ENCODE measurements at places on chromosomes 12 and 14.

DNA sequence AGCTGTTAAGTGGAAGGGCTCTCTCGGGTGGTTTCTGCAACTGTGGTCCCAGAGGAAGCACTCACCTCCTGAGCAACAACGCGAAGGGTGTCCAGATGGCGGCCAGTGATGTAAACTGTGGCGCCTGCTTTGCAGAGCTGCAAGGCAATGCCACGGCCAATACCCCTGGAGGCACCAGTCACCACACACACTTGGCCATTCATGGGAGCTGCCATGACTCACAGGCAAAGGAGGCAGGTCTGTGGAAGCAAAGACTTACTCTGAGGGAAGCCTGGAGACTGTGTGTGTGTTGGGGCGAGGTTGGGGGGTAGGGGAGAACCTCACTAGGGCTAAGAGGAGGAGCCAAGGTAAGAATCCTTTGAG, 707 bp downstream of the DHRS1 start:
- no peak for DNase-seq

- DNase-seq, result no peak
Measured at GRCh38 chr12:76866151-76866567, 12.7 kb downstream of the CSRP2 start.

- no peak for DNase-seq
Measured at GRCh38 chr12:66662179-66662578, 16.7 kb downstream of the GRIP1 start.

DNA sequence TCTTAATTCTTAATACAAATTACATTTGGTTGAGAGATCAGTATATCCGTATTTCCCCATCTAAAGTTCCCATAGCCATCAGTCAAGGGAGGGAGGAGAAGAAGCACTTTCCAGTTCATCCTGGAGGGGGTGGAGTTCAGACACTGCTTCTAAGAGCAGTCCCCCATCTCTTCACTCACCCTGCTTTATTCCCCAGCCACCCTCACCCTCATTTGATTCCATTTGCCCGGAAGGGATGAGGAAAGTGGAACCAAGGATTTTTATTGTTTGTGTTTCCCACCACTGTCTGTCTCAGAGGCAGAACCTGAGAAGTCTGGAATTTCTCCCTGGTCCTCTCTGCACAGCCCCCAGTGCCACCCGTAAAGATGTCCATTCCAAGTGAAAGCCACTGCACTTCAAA, 134.2 kb upstream of the HIF1A start:
- DNase-seq, result no peak

GRCh38 chr12:8870586-8870985, 43.7 kb upstream of the PHC1 start:
- no peak for DNase-seq

- DNase-seq, result no peak
Measured at GRCh38 chr14:80080601-80081000, 130.7 kb downstream of the DIO2 start.

DNA sequence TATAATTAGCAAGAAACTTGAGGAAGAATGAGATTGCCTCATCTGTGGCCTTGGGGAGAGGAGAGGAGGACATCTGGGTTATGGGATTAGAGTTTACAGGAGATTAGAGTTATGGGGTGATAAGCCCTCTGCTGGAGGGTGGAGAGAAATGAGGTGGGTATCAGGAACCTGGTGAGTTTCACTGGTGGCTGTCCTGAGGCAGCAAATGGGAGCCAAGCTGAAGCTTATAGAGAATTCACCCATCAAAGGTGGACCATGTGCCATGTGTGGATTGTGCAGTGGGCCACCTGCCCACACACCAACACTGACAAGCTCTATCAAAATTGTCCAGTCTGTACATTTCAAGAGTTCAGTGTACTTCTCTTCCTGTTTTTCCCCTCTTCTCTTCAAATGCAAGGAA, 135.3 kb downstream of the AEBP2 start:
- DNase-seq, result no peak

GRCh38 chr14:54686219-54686870, 119.4 kb downstream of the SAMD4A start:
- DNase-seq, result no peak

- no peak for DNase-seq
Measured at GRCh38 chr12:96104566-96104965, 69.2 kb upstream of the LTA4H start.

- no peak for DNase-seq
Measured at GRCh38 chr12:75756771-75757170, 245.4 kb upstream of the KRR1 start.

DNA sequence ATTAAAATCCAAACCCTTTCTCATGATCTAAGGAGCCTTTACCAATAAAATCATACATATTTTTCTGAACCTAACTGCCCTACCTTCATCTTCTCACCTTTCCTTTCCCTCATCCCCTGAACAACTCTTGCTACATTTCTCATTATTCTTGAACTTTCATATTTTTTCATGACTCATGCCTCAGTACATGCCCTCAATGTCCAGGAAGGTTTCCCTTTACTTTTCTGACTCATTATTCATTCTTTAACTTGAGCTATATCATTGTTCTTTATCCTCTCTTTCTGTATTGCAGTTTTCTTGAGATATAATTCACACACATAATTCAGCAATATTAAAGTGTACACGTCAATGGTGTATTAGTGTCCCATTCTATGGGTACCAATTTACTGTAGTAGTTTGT, 231.0 kb downstream of the ALG10B start:
- DNase-seq, result no peak

GRCh38 chr12:52221912-52222457, 11.1 kb upstream of the KRT7 start:
- no peak for DNase-seq

DNA sequence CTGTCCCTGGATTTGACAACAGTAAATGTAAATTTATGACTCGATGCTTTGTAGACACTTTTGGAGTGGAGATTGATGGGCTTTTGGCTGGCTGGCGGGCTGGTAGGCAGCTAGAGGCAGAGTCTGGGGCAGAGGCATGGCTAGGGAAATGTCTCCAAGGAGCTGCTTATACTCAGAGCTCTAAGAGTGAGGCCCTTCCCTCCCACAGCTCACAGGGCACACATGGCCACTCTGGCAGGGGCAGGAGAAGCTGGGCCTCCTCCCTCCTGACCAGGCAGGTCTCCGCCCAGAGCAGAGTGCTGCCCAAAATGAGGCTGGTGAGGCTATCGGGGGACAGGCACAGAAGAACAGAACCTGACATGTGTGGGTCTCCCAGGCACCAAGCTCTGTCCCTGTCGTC, 67.5 kb downstream of the GALNT16 start:
- DNase-seq, result no peak

DNA sequence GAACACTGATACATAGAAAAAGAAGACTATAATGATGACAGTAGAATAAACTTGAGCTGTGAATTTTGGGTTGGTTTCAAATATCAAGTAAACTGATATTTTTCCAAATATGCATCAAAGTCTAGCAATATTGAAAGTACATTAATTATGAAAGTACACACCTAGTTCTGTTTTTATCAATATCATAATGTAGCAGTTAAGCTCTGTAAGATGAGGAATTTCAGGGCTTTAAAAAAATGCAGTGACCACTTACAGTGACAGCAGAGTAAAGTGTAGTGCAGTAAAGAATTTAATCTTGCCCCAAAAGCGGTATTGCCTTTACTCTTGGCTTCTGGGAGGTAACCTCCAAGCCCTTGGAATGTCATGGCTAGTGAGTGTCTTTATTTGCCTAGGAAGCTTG, 102.9 kb upstream of the ABCD2 start:
- DNase-seq, result no peak

GRCh38 chr12:69904777-69905176, 79.8 kb downstream of the MYRFL start:
- no peak for DNase-seq

GRCh38 chr14:69460093-69460701, 24.3 kb upstream of the PLEKHD1 start:
- DNase-seq, result peak; percentile 21

GRCh38 chr12:49109641-49110463, 795 bp downstream of the LMBR1L start:
- DNase-seq, result peak; percentile 9

DNA sequence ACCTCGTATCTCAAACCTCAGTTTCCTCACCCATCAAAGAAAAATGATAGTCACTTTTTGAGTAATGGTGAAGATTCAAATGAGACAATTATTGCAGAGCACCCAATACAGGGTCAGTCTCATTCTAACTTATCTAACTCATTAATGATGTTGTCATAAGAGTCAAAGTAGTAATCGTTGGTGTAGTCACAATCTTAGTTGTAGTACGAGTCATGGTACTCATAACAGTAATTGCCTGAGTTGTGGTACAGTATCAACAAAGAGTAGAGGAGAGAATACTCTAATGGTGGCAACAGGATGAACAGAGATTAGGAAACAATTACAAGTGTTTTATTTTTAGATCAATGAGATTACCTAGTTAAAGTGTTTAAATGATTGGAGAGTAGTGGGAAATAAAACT, 93.6 kb upstream of the TMTC2 start:
- DNase-seq, result no peak

DNA sequence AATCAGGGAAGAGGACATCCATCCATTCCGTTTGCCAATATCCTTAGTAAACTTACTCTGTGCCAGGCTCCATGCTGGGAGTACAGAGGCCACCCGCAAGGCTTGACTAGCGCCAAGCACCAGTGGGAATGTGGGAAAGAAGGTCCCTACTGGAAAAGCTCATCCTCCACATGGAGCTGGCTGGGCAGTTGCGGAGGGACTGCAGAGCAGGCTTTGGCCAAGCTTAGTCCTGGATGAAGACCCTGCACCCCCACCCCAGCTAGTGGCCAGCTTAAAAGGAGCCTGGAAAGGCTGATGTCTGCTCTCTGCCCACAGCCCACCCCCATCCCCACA, 22.4 kb upstream of the EIF2B2 start:
- no peak for DNase-seq

DNA sequence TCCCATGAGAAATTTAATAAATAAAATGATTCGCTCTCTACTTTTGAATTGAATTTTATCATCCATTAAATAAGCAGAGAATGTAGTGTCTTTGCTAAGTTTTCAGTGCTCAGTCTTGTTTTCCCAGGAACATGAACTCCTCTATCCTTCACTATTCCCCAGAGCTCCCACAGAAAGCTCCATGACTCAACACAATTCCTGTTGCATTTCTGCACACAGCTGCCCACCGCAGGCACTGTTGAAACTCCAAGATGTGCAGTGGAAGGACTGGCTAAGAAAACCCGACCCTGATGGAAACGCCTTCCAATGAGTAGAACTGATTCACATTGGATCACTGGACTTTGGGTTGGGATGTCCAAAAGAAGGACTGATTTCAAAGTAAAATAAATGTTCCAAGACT, 202.4 kb upstream of the AMIGO2 start:
- DNase-seq, result no peak

GRCh38 chr12:131430158-131430742, 280.6 kb upstream of the SFSWAP start:
- DNase-seq, result no peak

DNA sequence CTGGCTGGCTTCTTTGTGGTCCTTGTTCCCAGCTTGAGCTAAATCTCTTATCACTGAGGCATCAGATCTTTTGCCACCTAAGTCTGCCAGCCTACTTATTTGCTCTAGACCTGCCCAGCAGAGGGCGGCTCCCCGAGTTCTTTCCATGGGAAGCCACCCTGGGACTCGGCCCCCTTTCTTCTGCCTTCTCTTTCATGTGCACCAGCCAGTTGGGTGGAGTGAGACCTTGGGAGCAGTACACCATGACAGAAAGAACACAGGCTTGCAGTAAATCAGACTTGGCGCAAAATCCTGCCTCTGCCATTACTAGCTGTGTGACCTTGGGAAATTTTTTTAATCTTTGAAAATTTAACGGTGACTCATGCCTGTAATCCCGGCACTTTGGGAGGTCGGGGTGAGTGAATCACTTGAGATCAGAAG, 7.4 kb downstream of the SMAGP start:
- no peak for DNase-seq

DNA sequence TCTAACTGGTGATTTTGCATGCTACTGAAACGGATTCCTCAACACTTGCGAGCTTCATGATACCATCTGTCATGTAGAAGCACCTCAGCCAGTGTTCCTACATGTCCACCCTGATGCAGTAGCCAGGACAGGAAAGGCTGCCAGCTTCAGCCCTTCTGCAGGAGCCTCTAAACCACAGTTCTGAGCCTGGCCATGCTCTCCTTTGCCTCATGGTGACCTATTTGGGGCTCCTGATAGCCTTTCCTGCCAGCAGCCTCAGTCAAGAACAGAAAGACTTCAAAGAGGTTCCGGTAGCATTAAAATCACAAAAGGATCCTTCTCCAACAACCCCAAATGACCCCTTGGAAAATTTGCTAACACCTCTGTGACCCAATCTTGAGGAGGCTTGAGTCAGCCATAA, 96.0 kb downstream of the CNTN1 start:
- DNase-seq, result no peak

GRCh38 chr12:5073853-5074252, 30.2 kb downstream of the KCNA5 start:
- no peak for DNase-seq

DNA sequence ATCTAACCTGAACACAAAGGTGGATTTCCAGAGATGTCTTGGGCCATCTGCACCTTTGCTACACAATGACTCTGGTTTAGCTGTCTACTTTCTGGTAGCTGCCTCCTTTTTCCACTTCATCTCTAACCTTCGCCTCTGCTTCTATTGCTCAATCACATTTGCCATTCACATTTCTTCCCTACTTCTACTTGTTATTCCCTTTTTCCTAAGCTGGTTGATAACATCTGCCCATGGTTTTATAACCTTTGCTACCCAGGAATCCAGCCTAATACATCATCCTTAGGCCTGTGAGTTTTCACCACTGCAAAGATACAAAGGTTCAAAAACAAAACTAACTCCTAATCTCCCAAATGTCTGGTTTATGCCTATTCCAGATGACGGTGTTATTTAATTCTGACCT, 13.2 kb downstream of the SPPL3 start:
- no peak for DNase-seq

GRCh38 chr12:459430-460258, at the start of gene B4GALNT3:
TSS of gene B4GALNT3 (plus strand) at chr12:459939. CDS start at chr12:460377, 438 bp downstream.
- peak; percentile 29 for DNase-seq

GRCh38 chr12:42792265-42792664, 202.7 kb upstream of the PRICKLE1 start:
- DNase-seq, result no peak

GRCh38 chr12:61999311-61999710, 260.9 kb upstream of the USP15 start:
- DNase-seq, result no peak

DNA sequence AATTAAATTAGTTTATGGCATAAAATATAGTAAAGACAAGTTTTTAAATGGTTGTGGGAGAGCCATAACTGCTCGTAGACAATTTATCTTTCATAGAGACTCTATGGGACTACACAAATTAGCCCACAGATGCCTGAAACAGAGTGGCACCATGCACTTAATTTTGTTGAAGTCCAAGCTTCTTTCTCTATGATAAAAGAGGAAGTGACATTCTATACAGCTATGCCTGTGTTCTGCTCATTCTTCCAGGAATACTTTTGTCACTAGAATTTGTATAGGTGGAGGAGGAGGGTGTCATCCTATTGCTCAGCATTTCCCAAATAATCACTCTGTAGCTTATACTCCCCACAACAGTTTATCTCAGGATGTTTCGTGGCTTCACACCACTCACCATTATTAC, 43.7 kb upstream of the KICS2 start:
- DNase-seq, result no peak

DNA sequence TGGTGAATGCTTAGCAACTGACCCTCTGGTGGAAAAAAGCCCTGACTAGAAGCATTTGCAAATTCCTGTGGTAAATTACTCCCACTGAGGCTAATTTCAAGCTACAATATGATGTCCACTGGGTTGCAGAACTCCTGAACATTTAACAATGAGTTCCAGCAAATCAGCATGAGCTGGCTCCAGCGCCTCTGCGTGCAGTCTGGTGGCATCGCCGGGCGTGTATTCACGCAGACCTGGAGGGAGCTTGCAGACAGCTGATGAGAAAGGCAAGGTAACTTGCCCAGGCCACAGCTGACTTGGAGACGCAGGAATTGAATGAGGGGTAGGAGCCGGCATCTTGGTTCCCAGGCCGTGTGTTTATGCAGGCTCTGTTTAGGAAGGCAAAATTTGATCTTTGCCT, 45.1 kb upstream of the KCNA1 start:
- no peak for DNase-seq
